ENCODE measurements at places on chromosomes 2 and 18.

GRCh38 chr18:21991081-21991534 lies 178.3 kb upstream of the GATA6 start:
- DNase-seq: no peak

GRCh38 chr2:117956036-117956796 lies 57.7 kb downstream of the CCDC93 start:
- no peak for DNase-seq

GRCh38 chr18:31399306-31400032 lies 22.9 kb downstream of the DSG4 start:
- DNase-seq: no peak

GRCh38 chr2:3044587-3045317 lies 332.9 kb downstream of the EIPR1 start:
- DNase-seq: no peak

- no peak for DNase-seq
These were observed 194.8 kb upstream of the NABP1 start for GRCh38 chr2:191483117-191483516.

DNA sequence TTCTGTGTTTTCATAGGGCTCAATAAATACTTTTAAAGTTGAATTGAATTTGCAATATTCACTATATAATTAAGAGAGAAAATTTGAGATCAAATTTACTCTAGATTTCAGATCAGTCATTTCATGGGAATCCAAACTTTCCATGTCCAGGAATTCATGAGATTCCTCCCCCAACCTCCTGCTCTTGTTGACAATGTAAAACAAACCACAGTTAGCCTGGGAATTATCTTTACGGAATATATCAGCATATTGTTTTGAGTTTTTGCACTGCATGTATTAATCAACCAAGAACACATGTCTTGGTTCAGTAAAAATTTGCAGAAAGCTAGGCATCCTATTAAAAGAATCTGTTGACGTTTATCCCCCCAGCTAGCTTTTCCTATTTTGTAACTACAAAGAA lies 42.3 kb downstream of the CYP1B1 start:
- no peak for DNase-seq

DNA sequence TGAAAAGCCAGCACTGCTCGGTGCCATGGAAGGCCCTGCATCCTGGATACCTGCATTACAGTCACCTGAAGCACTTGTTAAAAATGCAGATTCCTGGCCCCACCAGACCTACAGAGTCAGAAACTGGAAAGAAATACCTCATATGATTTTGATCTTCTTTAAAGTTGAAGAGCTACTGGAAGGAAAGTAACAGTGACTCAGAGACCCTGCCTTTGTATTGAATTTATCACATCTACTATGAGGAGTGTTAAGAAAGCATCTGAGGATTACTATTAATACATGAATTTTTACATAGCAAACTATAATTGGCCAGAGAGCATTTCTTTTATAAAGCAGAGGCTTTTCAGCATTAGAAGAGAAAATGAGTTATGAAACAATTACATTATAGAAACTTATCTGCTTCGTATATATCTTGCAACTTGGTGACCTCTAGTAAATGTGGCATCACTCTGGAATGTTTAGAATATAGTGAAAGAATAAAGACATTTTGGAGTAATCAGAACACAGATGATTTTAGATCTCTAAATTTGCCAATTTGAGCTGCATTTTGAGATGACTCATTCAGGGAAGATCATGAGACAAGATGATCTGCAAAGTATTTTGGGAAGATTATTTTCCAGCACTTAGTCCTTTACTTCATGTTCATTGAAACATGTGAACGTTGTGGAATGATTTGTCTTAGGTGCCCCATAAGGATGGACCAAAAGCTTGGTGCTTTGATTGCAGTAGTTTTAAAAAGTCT lies 12.2 kb downstream of the PTPRM start:
- no peak for DNase-seq

DNA sequence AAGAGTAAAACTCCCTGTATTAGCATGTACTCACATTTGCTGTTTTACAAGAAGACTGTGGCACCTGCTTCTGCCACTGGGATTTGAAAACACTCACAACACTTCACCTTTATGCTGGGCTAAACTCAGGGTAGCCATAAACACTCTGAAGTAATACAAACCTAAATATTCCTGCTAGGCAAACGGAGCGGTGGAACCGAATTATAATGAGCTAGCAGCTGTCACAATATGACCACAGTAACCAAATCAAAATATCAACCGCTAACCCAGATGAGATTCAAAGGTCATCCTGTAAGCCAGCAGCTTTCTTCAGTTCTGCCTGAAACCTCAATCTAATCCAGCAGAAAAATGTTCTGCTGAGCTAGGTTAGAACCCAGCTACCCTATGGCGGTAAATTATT lies 132.1 kb downstream of the TCF4 start:
- DNase-seq: no peak

- DNase-seq: no peak
These were observed 74.3 kb downstream of the TFCP2L1 start for GRCh38 chr2:121210691-121211090.

GRCh38 chr18:35463050-35463449 lies 34.7 kb downstream of the INO80C start:
- no peak for DNase-seq

GRCh38 chr18:70709144-70709543 lies 420.3 kb downstream of the SOCS6 start:
- no peak for DNase-seq

DNA sequence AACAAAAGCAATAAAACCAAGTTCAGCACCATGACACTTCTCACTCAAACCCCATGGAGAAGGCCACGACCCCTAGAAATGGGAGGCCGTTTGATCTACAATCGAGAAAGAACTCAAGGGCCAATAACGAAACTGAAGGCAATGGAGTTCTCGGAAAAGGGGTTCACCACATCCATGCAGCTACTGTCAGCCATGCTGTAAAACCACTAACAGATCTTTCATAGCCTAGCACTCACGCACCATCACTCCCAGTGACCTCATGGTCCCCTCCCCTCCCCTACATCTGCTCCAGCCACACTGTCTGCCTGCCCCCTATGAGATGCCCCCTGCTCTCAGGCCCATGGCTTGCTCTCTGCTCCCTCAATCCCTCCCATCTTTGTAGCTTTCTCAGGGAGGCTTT lies 135.3 kb downstream of the TMEM163 start:
- DNase-seq: no peak

DNA sequence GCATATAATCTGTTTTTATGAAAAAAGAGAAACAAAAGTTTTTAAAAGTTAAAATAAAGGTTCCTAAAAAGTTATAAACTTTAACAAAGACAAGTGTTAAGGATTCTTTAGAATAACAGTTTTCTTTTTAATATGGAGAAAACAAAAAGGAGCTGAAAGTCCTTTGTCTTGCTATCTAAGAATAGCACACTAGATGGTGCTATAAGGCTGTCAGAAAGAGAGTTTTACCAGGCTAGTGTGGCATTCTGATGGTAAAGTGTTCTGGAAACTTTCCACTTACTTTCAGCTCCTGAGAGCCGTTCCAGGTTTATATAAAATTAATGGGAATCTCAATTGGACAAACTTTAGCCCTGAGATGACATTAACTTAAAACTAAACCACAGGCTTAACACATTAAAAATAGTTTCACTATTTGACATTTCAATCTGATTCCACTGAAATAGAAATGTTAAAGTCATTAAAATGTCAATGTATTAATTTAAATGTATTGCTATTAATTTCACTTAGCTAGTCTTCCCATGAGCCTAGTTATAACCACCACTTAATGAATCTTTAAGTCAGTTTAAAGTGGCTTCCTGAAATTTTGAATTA lies 3.7 kb downstream of the FBXO48 start:
- DNase-seq: peak; percentile 55

DNA sequence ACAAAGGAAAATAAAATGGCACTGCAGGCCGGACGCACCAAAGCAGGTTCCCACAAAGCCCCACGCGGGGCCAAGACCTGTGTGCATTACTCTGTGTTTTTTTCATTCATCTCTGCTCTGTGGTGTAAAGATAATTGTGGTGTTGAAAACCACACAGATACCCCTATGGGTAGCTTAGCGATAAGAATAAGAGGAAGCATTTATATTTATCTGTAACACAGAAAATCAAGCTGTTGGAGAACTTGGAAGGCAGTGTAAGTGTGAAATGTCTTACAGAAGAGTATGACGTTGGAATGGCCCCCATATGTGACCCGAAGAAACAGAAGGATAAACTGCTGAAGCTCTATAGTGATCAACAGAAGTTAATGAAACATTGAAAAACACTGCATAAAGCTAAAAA lies 20.3 kb upstream of the MARCO start:
- no peak for DNase-seq

DNA sequence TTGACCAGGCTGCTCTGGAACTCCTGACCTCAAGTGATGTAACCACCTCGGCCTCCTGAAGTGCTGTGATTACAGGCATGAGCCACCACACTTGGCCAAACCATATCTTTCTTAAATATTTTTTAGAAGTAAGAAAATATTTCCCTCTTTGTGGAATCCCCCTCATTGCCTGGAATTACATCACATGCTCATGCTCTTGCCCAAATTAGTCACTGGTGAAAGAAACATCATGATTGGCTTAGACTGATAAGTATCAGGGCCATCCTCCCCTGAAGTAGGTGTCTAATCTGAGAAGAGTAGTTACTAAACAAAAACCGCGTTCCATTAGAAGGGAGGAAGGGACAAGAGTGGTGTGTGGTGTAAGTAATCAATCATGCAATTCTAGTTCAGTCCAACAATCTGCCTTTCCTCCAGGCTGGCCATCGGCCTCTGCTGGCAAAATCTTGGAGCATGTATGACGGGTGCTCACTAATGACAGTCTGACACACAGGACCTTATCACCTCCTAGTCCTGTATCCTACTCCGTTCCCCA lies 52.3 kb upstream of the SCG2 start:
- DNase-seq: no peak

DNA sequence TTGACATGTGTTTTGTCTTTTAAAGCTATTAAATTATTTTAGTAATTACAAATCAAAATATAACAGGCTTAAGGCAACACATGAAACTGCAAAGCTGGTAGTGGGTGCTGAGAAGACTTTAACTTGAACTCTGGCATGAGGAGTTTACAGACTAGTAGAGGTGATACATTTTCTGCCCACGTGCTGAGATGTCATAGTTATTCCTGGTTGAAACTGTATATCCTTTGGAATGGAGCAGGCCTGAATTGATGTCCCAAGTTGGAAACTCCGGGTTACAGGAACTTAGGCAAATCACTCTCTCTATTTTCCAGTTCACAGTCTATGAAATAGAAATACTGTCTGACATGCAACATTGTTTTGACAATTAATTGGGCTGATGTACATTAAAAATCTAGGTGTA lies 177.1 kb upstream of the NOL4 start:
- no peak for DNase-seq

GRCh38 chr2:135985826-135986393 lies 484 bp upstream of the DARS1 start:
- DNase-seq: peak; percentile 73

GRCh38 chr2:45826884-45827635 lies 175.6 kb downstream of the PRKCE start:
- no peak for DNase-seq

- no peak for DNase-seq
These were observed 106.2 kb downstream of the BCL2 start for GRCh38 chr18:63213331-63213900.

GRCh38 chr2:98985905-98986666 lies 50.1 kb upstream of the CRACDL start:
- DNase-seq: no peak

DNA sequence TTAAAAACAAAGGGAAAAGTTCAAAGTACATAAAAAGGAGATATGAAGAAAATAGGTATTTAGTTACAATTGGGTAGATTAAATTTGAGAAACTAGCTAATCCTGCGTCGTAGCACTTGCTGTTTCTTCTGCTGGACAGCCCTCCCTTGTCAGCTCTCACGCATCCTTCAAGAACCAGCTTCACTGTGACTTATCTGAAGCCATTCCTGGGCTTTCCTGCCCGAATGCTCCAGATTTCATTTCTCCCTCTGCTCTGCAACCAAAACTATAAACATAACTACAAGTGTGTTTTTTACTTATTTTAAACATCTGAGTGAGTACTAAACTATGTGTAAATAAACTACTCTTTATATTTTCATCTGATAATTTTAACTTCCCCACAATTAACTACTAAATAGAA lies 149.2 kb downstream of the MTCL1 start:
- no peak for DNase-seq

GRCh38 chr2:1769703-1770422 lies 25.5 kb upstream of the PXDN start:
- DNase-seq: no peak

- no peak for DNase-seq
These were observed 33.3 kb downstream of the DSEL start for GRCh38 chr18:67483237-67483636.

DNA sequence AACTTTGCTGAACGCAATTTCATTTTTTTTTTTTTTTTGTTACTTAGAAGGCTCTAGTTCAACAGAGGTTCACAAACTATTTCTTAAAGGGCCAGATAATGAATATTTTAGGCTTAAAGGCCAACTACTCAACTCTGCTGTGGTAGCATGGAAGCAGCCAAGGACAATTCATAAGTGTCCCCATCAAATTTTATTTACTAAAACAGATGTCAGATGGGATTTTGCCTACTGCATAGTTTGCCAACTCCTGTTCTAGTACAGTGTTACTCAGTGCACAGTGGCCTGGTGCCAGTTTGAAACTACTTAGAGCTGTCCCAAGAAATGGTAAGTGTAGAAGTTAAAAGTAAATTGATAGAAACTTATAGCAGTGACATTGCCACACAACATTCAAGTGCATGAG lies 949.4 kb upstream of the FANCL start:
- DNase-seq: no peak

GRCh38 chr2:171318463-171318934 lies 115.3 kb downstream of the METTL8 start:
- DNase-seq: no peak

DNA sequence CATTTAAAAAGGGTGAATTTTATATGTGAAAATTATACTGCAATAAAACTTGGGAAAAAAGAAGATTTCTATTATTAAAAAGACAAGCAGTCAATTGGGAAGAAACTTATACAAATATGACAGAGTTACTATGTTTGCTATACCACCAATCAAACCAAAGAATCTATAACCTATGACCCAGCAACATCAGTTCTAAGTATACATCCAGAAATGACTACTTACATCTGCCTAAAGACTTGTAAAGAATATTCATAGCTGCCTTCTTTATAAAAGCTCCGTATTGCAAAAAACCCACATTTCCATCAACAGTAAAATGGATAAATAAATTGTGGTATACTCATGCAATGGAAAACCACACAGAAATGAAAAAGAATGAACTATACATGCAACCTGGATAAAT lies 32.9 kb upstream of the NABP1 start:
- DNase-seq: no peak

GRCh38 chr2:51781691-51782090 lies 749.8 kb upstream of the NRXN1 start:
- DNase-seq: no peak

Measured in central memory CD4-positive, alpha-beta T cell (primary cell).